ENCODE measurements at places on chromosomes 2 and 18.

DNA sequence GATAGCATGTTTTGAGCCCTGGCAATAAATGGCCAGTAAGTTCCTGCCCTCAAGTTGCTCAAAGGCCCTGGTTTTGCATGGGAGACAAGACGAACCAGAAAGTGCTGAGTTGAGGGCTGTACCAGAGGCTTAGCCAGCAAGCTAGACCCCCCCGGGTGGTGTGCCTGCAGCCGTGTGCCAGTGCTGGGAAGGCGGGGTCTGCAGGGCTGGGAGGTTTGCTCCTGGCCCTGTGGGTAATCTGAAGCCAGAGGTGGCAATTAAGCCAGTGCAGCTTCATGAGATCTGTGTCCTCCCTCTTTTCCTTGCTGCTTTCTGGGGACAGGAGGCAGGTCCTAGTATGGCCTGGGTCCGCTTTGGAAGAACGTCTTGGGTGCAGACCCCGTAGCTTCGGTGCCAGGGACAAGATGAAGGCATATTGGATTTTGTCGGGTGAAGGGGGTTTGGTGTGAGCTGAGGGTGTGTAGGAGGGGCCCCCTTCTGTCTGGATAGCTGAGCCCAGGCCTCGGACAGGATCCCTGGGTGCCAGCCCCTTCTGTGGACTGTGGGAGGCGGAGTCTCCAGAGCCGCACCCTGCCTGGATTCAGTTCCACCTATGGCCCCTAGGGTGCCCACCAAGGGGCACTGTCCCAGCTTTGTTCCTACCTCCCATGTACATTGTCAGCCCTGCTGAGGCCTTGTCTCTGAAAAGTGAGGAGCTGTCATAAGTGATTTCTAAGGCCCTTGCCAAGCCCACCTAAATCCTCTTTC is 15.6 kb downstream of the ATOH8 start:
- DNase-seq: no peak

- no peak for DNase-seq
These were observed 177.8 kb upstream of the HAAO start for GRCh38 chr2:42970151-42970550.

GRCh38 chr18:57149531-57149930 is 2.6 kb downstream of the BOD1L2 start:
- no peak for DNase-seq

DNA sequence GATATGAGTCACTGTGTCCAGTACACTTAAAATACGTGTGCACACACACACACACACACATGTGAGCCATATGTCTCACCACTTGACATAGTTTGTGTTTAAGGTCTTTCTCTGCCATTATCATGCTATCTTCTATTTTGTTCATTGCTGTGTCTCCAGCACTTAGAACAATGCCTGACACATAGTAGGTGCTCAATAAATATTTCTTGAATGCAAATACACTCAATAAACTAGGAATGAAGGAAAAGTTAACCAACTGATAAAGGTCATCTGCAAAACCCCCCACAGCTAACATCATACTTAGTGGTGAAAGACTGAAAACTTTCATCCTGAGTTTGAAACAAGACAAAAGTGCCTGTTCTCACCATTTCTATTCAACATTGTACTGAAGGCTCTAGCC is 4.4 kb downstream of the MOCOS start:
- no peak for DNase-seq

GRCh38 chr2:878245-878930 is 72.3 kb upstream of the SNTG2 start:
- DNase-seq: no peak

DNA sequence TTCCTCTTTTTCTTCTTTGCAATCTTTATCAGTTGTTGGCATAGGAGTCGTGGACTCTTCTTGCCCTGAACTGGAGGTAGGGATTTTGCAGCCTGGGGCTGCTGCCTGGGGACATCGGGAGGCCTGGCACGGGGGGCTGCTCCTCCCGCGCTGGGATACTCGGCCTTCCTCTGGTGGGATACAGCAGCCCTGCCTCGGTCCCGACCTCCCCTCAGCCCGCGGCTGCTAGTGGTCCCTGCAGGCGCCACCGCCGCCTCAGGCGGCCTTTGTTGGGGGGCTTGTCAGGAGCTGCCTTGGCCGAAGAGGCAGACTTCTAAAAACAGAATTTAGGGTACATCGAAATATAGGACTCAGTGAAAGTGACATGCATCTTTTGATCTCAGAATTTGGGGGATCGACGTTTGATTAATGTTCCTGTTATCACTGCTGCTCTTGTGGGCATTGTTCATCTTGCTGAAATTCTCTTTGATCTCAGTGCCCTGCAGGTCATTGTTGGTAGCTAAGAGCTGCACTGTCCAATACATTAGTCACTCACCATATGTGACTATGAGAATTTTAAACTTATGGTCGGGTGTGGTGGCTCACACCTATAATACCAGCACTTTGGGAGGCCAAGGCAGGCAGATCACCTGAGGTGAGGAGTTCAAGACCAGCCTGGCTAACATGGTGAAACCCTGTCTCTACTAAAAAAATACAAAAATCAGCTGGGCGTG is 16.3 kb downstream of the POLR2D start:
- DNase-seq: no peak

- no peak for DNase-seq
These were observed 165.5 kb downstream of the DDX1 start for GRCh38 chr2:15756882-15757819.

GRCh38 chr18:8151181-8151580 is 458.1 kb upstream of the RAB12 start:
- DNase-seq: no peak

DNA sequence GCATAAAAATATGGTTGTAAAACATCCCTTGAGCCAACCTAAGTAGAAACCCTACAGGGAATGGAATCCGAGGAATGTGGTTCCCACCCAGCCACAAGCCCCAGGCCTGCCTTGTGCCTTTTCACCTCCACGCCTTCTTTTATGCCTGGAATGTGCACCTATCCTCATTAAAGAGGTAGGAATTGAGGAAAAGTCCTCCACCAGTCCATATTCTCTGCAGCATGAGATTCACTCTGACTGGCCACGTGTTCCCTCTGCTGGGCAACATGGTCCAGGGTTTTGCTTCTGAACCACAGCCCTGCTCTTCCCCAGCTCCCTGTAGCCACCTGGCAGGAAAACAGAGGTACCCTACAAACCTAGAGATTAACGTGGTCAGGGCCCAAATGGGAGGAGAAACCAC is 787.9 kb upstream of the RAB6C start:
- no peak for DNase-seq

GRCh38 chr2:52107124-52107523 is 1075.2 kb upstream of the NRXN1 start:
- DNase-seq: no peak

DNA sequence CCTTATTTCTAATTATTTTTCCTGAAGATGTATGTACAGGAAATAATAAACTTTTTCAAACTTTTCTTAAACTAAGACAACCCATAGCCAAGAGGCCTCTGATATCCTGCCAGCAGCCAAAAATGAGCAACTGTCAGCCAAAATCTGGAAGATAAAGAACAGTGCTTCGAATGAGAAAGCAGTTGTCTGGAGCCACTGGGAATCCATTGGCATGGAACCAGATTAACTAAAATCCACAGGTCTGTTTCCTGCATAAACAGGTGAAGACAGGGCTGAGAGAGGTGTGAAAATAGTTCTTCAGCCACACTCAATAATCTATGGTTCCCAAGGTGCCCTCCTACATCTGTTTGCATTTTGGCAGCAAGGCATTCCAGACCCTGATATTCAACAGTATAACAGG is 1076.7 kb upstream of the PIK3C3 start:
- no peak for DNase-seq

DNA sequence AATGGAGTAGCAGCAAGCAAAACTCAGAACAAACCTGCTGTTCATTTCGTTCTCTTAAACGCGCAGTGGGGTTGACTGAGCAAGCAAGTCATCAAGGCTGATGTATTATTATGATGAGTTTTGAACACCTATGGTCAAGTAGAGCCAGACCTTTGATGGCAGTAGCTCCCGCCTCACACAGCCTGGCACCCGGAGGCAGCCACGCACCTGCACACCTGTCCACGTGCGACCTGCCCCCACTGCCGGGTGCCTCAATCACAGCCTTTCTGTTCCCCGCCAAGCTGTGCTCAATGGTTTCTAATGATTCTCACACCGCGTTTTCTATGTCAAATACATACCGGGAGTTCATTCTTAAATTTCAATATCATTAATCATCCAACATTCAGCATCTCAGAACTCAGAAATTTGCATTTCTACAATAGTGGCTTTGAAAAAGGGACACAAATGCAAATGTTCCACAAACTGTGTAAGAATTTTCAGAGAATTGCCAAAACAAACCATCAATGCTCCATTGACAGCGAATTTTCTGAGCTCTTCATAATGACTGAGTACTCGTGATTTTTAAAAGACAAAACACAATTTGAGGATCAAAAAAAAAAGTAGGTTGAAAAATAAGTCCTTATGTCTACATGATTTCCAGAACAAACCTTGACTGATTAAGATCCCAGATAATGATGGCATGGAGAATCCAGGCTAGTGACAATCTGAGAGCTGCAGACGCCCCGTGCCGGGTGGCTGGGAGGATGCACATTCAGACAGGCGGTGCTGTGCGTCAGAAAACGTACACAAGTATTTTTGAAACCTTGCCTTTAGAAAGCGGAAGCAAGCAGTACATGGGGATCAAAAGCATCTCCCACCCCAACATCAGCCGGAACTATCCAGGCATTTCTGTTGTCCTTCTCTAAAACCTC is 56.6 kb downstream of the HDAC4 start:
- DNase-seq: peak; percentile 55

DNA sequence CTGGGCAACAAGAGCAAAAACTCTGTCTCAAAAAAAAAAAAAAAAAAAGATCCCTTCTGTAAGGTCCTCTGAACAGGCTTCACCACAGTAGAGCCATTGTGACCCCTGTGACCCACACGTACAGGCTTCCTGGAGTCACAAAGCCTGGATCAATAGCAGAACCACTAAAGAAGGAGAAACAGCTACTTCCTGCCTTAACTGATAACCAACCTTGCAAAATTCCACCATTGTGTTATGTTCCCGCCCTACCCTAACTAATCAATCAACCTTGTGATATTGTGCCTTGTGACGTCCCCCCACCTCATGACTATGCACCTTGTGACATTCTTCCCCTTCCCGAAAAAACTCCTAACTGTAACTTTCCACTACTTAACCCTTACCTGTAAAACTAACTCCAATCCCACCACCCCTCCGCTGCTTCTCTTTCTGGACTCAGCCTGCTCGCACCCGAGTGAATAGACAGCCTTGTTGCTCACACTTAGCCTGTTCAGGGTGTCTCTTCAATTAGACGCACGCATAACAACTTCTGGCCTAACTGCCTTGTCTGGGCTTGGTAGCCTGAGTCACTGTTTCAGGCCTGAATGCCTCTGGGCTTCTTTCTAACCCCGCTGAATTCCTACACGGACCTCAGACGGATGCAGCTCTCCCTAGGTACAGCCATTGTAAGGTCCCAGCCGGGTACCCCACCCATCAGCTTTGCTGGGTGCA is 13.9 kb downstream of the SCYGR8 start:
- DNase-seq: no peak

- DNase-seq: no peak
These were observed 260.5 kb downstream of the CCDC85A start for GRCh38 chr2:56444339-56444738.

DNA sequence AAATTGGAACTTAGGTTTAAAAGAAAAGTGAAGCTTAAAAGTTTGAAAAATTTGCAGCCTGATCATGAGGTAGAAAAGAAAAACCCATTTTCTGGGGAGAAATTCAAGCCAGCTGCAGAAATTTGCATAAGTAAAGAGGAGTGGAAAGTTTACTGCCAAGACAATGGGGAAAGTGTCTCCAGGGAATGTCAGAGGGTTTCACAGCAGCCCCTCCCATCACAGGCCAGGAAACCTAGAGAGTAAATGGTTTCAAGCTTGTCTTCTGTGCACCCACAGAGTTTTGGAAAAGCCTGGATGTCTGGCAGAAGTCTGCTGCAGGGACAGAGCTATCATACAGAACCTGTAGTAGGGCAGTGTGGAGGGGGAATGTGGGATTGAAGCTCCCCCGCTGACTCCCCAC is 254.0 kb upstream of the FSIP2 start:
- DNase-seq: no peak

DNA sequence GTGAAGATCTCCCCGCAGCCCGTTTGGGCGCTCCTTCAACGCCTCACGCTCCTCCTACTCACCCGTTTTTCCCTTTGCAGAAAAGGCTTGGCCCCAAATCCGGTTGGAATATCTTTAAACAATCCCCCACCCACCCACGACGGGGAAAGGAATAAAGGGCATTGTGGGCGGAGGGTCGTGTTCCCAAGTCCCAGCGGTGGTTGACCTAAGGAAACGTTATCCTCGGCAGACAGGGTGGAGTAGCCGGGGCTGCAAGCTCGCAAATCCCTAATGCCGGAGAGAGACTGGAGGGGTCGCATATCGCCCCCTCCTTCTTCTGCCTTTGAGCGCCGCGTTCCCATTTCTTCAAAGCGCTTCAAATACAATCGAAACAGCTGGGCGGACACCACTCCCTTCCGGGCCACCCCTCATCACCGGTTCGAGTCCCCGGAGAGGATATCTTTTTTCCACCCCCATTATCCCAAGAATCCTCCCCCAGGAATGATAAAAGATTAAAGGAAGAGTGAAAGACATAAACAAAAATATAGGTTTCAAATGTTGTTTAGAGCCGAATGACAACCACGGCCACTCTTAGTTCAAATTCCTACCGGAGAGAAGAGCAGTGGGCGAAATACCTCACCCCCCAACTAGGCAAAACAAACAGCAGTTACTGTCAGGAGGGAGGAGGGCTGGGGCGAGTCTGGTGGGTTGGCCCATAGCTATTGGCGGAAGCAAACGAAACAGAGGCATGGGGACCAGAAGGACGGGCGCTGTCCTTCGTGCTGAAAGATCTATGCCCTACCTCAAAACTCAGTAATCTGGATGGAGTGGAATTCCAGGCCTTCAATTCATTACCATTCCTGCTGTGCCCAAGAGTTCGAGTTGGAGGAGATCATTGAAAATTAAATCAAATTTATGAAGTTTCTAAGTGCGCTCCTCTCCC is 2.8 kb upstream of the GAD1 start:
- no peak for DNase-seq

GRCh38 chr18:73679941-73680712 is 467.5 kb downstream of the FBXO15 start:
- DNase-seq: no peak

GRCh38 chr2:203689426-203690116 is 16.9 kb upstream of the CD28 start:
- no peak for DNase-seq

DNA sequence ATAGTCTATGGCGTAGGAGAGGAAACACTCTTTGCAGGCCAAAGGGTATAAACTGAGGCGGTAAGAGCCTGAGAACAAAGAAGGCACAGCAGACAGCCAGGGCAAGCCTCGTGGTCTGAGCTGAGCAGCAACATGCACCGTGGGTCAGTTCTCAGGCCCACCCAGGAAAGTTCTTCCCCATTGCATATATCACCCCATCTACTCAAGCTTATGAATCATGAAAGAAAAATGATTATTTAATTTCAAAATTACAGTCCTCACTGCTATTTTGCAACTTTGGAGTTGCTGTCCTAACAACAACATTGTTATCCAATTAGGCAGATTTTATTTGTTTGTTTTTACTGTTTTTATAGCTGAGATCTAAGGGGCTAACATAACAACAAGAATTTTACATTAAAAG is 54.7 kb upstream of the RIOK3 start:
- no peak for DNase-seq

GRCh38 chr2:182906454-182906853 is 40.0 kb upstream of the FRZB start:
- no peak for DNase-seq

Data from midbrain (tissue), 1 donor.